ENCODE measurements at places on chromosomes 5 and 9. TPM values are rescaled to one million over a fixed set of nuclear protein-coding genes. Genes with fewer than 3 reads are reported as not detected.

- DNase-seq, result no peak
Observed at GRCh38 chr9:115672477-115673316, 480.9 kb upstream of the PAPPA start.

GRCh38 chr9:95826183-95826838, 49.2 kb upstream of the ERCC6L2 start:
- DNase-seq, result no peak

DNA sequence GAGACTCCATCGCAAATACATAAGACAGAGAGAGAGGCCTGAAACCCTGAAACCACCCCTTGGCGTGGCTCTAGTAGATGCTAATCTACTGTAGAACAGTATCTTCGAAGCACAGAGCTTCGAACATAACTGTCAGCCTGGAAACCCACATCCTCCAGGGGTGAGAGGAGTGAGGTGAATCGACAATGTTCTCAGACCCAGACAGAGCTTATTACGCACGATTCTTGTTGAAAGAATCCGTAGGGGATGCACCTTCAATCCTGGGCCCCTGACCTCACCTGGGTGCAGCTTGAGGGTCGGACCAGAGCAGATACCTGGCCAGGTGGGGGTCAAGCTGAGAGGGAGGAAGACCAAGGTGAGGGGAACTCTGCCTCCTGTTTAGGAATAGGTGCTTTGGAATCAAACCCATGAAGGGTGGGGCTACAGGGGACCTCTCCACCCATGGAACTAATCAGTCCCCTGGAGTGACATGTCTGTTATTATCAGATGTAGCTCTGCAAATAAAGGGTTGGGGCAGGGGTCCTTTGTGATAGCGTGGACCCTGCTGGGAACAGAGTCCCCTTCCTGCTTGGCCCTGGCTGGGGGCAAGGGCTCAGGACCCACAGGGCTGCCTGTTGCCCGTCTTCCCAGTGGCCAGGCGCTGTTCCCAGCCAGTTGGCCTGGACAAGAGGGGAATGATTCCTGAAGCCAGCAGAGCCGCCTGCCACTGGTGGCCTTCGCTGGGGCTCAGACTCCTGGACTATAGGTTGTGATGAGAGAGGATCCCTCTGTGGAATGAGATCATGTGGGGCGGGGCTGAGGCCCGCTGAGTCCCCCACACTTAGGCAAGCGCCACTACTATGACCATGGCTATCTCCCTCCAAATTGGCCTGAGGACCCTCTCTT, 41.2 kb downstream of the DBH start:
- no peak for DNase-seq

PCDHGA3 gene
- total RNA-seq, result 6.1 TPM

DNA sequence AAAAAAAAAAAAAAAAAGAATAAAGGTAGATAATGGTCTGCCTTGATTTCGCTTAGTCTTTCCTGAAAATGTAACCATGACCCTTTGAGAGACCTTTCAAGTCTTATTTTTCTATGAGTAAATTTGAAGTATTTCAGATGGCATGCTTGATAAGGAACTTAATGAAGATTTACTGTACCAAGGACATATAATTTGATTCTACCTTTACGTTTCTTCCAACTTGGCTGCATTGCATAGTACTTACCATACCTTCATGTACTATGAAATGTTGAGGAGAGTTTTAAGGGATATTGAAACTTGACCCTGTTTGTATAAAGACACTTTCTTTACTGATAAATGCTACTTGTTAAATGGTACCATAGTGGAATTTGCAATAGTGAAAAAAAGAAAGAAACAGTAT, 35.0 kb upstream of the SNX24 start:
- no peak for DNase-seq

DNA sequence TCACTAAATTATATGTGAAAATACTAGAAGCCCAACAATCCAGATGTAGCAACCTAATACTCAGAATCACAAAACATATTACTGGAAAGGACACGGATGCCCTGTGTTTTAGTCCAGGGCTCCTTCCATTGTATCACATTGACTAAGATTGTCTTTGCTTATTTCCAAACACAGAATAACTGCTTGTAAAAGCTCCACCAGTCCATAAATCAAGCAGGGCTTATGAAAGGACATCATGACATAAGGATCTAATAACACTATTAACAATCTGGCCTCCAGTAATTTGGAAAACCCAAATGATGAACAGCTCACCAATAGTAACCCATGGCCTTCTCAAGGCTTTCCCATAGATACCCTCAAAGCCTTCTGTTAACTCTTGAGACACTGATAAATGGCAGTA, 39.8 kb downstream of the WDR41 start:
- DNase-seq, result no peak

DNA sequence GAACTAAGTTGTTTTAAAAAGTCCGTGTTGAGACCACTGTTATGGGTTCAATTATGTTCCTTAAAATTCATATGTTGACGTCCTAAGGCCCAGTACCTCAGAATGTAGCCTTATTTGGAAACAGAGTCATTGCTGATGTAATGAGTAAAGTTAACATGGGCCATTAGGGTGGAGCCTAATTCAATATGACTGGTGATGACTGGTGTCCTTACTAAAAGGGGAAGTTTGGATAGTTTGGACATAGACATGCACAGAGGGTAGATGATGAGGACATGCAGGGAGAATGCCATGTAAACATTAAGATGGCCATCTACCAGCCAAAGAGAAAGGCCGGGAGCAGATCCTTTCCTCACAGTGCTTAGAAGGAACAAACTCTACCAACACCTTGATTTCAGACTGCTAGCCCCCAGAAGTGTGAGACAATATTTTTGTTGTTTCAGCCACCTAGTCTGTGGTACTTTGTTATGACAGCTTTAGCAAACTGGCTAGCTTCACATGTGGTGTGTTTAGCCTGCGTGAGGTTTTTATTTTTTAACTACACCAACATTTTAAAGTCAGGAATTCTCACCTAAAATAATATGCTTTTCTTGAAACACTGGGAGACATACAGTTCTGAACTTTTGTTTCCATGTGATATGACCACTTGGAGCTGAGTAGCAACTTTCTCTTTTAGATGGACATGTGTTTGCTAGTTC, 135.3 kb downstream of the YIPF5 start:
- DNase-seq, result no peak

SHB gene
- 30.4 TPM for total RNA-seq

GRCh38 chr5:31811210-31811609, 172.3 kb downstream of the PDZD2 start:
- no peak for DNase-seq

TRAF2 gene
- total RNA-seq, result 6.1 TPM

TMEM174 gene
- not detected for total RNA-seq

DNA sequence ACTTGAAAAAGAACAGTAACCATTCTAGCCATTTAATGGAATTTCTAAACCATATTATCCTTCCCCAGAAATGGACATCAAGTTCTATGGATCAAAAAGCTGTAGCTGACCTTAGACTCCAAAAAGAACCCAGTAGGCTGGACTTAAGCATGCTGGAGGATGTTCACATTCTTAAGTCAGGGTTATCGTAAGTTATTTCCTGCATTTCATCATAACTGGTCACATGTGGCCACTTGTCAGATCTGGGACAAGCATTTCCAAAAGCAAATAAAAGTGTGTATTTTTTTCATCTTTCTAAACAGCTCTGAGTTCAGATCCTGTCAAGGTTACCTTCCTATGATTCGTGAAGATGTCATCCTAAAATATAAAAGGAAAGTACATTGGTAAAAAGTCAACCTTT, 274.5 kb upstream of the PTGER4 start:
- DNase-seq, result no peak

GRCh38 chr9:125681086-125681622, 25.9 kb downstream of the MAPKAP1 start:
- DNase-seq, result no peak

CD274 gene
- 8.8 TPM for total RNA-seq

- no peak for DNase-seq
Observed at GRCh38 chr9:133889584-133890301, 102.4 kb downstream of the VAV2 start.

ZDHHC11 gene
- total RNA-seq, result 25.0 TPM

PPP1R26 gene
- 23.8 TPM for total RNA-seq

DNA sequence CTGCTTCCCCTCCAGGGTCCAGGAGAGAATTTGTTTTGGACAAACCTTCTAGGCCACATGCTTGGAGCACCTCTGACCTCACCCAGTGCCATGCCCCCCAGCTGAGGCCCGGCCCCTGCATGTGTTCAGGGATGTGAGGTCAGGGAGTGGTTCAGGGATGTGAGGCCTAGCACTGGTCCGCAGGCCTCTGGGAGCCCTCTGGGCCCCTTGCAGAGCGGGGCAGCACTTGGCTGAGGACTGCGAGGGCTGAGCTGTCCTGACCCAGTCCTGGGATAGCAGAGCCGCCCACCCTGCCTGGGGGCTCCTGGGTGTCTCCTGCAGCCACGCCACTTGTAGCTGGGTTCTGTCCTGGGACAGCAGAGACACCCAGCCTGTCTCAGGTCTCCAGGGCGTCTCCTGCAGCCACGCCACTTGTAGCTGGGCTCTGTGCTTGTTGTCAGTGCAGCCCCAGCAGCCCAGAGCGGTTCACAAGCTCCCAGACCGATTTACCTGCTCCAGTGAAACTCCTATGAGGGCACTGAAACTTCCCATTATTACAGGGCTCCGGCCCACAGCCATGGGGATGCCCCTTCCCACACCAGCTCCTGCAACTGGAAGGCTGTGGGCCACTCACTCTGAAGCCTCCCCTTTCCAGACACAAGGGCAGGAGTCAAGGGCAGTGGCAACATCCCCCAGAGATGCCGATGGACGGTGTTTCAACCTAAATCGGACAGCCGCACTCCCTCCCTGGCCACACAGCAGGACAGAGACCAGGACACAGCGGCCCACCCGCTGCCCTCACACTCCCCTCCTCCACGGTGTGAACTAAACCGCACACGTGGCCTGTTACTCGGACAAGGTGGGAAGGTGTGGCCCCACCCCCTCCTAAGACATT, 5.4 kb upstream of the CEP72 start:
- no peak for DNase-seq

SPINK7 gene
- not detected for total RNA-seq

DNA sequence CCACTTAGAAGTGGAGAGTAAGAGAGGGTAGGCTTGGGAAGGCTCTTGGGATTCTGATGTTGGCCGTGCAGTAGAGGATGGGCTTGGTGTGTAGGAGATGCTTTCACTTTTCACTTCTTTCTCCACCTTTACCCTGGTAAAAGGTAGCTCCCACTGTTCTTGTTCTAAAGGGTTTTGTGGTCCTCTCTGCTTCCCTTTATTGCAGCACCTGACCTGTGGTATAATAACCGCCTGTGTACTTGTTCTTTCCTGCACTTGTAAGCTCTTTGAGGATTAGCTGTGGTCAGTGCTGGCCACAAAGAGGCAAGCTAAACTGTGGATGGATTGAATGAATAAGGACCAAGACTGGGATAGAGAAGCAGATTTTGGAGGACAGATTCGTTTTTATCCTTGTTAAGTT, 25.2 kb downstream of the KDM4C start:
- no peak for DNase-seq

DNAH5 gene
- total RNA-seq, result 0.06 TPM

GRCh38 chr5:14460844-14461398, 120.7 kb upstream of the OTULINL start:
- no peak for DNase-seq

DNA sequence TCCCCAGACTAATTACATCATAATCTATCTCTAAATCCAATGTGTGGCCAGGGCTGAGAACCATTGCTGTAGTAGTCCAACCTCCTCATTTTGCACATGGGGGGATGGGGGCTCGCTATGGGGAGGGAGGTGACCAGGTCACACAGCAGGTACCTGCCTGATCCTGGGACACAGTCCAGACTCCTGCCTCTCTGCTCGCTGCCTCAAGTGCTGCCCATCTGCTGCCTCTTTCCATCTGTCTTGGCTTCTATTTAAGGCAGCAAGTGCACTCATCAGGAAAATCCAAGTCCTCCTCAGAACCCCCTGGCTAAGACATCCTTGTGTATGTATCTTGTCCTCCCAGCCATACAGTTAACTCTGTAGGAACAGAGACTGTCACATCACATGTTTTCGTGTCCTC, 57.7 kb upstream of the FRRS1L start:
- DNase-seq, result no peak

DNA sequence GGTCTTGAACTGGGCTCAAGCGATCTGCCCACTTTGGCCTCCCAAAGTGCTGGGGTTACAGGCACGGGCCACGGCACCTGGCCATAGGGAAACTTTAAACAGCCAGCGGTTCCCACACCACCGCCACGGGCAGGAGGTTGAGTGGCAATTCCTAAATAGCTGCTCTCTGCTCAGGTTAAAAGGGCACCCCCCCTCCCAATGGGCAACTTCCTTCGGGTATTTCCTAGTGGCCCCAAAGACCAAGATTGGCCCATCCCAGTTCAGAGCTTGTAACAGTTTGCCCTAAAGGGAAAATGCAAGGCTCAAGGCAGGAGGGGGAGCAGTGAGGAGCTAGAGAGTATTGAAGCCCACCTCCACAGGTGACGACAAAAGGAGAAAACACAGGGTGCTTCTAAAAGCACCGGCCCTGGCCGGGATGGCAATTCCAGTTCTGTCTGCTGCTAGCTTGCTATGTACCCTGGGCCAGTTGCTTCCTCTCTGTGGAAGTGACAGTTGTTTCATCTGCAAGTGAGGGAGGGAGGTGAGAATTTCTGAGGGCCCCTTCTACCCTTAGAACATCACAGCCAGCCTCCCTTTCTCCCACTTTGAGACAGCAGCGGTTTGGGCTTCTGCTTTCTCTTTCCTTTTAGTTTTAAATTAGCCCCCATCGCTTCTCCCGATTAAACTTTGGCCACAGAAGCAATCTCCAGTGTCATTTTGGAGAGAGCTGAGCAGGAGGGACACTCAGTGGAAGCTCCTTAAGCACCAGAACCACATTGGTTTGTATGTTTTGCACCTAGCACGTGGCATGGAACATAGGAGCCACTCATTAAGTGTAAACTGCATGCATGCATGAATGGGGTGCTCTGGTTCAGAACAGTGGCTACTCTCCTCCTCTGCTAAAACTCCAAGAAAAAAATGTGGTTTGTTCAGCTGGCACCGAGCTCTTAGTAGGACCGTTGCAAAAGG, 17.3 kb upstream of the TNIP1 start:
- DNase-seq, result no peak

PGM5 gene
- 362 TPM for total RNA-seq

GCNT4 gene
- 0.34 TPM for total RNA-seq

FBP2 gene
- not detected for total RNA-seq

DNA sequence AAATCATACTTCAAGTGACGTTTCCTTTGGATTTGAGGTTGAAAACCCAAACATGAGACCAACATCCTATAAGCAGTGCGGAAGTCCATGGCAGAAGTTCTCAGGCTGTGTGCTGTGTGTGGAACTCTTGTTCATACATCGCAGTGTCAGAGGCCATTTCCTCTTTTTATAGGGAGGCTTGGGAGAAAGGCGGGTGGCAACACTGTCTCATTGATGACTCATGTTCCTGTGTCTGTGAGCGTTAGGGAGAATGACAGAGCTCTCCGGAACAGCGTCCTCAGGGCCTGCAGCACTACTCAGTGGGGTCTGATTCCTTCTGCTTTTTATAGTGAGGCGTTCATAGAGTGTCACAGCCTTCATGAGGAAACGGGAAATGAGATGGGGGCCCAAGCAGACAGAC, 98.8 kb upstream of the BASP1 start:
- DNase-seq, result peak; percentile 44

Data from right cardiac atrium (tissue), 5 donors.